ENCODE measurements at places on chromosomes 16 and 17.

GRCh38 chr17:685006-685405 is 29.6 kb downstream of the VPS53 start:
- no peak for DNase-seq

DNA sequence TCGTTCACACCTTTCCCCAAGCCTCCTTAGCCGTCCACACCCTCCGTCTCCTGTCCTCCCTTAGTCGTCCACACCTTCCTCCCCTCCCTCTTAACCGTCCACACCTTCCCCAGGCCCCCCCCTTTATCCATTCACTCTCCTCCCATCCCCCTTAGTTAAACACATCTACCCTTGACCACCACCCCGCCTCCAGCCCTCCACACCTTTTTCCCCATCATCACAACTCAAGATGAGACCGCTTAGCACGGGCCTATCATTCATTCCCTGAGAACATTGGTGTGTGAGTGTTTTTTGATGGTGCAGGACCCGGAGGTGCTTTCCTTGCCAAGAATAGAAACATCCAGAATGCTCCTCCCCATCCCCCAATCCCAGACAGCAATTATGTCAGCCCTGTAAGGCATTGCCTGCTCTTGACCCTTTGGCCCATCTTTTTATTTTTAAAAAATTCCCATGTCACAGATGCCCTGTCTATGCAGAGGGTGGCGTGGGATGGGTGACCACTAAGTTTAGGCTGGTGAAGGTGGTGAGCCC is 1.4 kb downstream of the TENT4B start:
- DNase-seq: no peak

DNA sequence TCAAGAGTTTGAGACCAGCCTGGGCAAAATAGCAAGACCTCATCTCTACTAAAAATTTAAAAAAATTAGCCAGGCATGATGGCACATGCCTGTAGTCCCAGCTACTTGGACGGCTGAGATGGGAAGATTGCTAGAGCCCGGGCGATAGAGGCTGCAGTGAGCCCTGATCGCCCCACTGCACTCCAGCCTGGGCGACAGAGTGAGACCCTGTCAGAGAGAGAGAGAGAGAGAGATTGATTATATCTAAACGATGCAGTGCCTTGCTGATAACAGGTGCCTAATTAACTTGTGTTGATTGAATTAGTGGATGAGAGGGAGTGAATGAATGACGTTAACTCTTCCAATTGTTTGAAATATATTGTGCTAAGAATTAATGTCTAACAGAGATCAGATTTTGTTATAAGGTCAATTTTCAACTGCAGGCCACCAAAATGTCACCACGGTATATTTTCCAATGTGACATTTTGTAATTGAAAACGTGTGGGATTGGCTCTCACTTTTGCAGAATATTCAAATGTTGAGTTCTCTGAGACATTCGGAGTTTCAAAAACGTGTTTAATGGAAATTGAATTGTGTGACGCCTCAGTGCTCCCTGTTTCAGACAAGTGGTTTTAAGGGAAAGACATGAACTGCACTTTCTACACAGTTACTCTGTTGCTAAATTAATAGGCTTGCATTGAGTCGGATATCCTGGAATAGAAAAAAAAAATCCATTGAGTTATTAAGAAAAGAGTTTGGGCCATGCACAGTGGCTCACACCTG is 53.6 kb downstream of the ABAT start:
- DNase-seq: no peak

GRCh38 chr17:70523426-70523825 is 354.1 kb downstream of the KCNJ2 start:
- DNase-seq: no peak

DNA sequence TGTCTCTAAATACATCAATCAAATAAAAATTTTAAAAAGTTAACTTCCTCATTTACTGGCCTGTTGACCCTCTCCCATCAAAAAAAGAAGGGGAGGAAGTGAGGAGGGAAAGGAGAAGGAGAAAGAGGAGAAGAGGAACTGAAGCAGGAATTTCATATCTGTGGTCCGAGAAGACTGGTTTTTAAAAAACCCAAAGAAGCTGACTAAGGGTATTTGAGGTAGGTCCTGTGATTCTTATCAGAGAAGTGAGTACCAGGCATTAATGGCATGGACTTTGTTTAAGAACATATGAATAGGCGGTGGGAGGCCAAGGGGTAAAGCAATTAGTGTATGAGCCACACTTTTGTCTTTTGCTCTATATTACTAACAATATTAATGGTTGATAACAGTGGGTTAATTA is 2.0 kb downstream of the SLC46A1 start:
- no peak for DNase-seq

DNA sequence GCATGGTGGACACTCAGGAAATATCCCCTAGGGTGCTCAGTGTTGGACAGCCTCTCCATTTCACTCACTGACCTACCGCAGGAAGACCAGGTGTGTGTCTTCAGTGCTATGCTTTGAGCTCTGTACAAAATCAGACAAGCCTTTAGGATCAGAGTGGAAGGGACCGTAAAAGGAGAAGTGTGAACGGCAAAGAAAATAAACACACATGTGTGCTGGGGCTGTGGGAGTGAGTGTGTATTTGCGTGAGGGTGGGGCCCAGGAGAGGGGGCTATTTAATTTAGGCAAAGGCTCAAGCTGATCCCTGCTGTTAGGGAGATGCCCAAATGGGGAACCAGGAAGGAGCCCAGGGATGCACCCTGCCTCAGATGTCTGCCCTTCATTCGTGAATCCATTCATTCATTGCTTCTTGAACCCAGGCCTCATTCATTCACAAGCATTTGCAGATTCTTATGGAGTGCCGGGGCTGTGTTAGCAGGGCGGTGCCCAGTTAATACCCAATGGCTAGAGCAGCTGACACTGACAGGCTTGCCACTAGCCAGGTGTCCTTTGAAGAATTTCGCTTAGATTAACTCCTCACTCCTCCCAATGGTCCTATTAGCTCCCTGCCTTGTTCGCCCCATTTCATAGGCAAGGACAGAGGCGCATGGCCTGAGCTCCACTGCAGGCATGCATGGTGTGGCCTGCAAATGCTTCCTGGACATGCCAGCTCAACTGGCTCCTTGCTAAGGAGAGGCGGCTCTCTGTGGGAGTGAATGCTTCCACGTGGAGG is 296.7 kb upstream of the FOXF1 start:
- DNase-seq: no peak

DNA sequence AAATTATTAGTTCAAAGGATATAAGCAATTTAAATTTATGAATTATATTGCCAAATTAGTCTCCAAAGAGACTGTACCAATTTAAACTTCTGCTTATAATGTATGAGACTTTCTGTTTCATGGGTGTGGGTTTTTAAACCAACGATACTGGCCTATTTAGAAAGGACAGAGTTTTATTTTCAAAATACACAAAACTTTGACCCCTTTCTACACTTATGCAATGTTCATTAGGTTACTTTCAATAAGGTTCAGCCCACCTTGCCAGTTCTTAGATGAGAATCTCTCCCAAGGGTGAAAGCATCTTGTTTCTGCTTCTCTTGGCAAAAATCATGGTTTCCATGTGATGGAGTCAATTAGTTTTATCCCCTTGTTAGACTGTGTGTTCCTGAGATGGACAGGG is 84.7 kb downstream of the MYO1D start:
- DNase-seq: no peak

DNA sequence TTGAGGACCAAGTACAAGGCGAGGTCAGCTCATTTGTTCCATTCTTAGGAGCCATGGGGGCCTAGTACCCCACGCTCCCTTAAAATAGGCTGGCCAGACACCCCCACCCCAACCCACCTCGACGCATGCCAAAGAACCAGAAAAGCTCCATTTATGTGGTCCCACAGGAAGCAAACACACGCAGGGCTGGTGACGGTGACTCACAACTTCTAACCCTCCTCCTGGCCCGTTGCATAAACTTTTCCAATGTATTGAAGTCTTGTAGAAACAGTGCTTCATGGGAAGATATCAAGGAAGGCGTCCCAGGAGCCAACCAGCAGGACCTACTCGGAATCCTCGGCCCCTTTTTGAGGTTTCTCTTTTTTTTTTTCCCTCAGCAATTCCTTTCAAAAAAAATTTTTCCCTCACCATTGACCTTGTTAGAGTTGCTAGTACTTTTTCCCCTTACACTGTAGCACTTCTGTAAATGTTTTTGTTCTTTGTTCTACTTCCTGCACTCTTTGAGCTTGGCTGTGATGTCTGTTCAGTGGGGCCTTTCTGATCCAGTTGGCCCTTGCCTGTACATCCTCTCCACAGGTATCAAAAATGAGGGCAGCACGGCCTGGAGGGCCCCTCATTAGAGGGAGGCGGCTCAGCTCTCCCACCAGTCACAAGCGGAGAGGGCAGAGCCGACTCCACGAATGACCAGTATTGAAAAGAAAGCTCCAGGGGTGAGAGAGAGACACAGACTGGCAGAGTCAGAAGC is 208.3 kb downstream of the RGS9 start:
- peak; percentile 65 for DNase-seq

DNA sequence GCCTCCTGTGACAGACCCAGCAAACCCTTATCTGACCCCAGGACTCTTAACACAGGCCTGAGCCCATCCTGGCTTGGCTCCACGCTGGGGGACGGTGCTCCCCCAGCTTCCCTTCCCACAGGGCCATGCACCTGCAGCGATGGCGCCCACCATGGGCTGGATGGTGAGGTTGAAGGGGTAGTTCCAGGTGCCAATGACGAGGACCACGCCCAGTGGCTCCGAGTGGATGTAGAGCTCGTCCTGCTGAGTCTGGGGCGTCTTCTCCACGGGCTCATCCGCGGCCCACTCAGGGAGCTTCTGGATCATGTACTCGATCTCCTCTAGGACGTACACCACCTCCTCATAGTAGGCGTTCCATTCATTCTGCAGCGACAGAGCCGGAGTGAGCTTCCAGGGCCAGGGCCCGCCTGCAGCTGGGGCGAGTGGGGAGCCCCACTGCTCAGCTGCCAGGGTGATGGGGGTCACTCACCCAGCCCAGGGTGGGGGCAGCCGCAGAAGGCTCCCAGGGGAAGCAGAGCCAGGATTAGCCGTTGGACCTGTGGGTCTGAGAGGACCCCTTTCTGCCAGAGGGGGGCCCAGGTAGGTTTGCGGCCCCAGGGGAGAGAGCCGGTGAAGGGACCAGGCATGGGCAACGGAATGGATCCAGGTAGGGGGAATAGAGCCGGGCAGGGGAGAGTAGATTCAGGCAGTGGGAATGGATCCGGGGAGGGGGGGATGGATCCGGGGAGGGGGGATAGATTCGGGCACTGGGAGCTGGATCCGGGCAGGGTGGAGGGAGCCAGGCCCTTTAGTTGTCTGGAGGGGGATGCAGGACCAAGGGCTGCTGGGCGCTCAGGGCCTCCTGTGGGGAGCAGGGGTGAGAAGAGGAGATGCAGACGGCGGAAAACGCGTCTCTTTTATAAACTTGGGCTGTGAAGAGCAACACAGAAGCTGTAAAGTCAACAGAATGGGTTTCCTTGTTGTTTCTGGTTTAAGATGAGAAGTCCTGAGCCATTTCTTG is 4.7 kb downstream of the ALDH3A1 start:
- DNase-seq: no peak

GRCh38 chr16:73697336-73697735 is 599.3 kb upstream of the PSMD7 start:
- DNase-seq: no peak

DNA sequence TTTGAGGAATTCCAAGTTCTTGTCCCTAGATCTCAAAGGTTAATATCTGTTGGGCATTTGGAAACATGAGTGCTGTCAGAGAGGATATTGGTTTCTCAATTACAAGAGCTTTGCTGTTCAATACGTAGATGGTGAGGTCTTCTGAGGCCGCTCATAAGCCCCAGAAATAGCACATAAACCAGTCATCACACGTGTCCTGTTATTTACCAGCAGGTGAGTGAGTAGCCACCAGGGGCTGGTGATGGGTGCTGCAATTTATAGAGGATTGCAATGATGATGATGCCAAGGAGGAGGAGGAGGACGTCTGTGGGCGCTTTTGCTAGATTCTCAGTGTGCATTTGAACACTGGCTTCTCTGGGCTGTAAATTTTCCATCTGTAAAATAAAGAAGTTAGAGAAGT is 89.0 kb downstream of the SALL1 start:
- DNase-seq: no peak

GRCh38 chr17:19295473-19296135 is 58.4 kb downstream of the EPN2 start:
- DNase-seq: no peak

GRCh38 chr16:58510097-58510775 is 5.1 kb upstream of the SETD6 start:
- no peak for DNase-seq

- DNase-seq: no peak
These were observed 9.2 kb downstream of the AXIN2 start for GRCh38 chr17:65552214-65552613.

GRCh38 chr17:15957608-15958307 is 12.8 kb downstream of the ADORA2B start:
- no peak for DNase-seq

DNA sequence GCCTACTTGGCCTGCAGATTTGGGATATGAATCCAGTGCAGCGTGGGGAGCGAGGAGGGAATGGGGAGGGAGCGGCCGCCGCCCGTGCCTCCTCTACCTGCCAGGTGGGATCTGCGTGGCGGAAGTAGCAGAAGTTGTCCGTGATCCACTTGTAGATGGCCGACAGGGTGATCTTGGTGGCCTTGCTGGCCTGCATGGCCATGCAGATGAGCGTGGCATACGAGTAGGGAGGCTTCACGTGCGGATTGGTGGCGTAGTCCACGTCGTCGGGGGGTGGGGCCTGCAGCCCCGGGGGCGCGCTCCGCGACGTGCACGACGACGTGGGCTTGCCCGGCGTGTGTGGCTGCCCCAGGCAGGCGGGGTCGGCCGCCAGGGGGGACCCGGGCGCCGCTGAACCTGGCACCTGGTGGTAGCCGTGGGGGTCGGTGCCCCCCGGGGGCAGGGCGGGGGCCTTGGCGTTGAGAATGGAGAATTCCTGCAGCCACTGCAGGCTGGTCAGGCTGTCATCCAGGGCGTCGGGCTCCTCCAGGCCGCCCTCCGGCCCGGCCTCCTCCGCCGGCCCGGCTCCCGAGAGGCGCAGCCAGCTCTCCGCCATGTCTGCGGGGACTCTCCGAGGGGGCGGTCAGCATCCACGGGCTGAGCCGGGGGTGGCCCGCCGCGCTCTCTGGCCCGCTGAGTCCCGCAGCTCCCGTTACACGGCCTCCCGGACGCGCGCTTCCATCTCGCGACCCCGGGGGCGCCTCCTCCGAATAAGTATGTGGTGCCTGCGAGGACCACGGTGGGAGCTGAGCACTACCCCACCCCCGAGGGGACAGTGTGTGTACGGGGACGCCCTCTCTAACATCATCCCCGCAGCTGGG is 1.0 kb downstream of the FOXJ1 start:
- DNase-seq: peak; percentile 36

DNA sequence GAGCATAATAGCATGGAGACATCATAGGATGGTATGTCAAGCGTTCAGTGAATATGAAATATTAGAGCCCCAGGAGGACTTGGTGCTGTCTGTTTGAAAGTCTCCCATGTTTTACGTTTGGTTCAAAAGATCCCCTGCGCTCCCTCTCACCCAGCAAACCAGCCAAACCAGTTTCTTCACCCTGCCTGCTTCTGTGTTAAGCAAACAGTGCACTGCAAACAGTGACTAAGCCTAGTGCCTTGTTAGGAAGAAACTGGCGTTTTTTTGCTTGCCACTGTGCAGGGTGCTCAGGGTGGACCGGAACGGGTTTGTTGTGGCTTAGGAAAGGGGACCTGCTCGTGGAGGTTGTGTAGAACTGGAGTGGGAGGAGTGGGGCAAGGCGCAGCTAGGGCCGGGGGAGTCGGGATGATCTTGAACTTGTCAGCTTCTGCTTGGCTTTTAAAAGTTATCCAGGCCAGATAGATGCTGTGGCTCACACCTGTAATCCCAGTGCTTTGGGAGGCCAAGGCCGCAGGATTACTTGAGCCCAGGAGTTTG is 7.7 kb downstream of the CDH1 start:
- no peak for DNase-seq

- DNase-seq: no peak
These were observed 49.3 kb upstream of the WSB1 start for GRCh38 chr17:27244491-27245223.

- DNase-seq: no peak
These were observed 32.7 kb upstream of the LRRC37A start for GRCh38 chr17:46262271-46262670.
